Kidney (tissue), 22 donors: ENCODE measurements at places on chromosomes 12 and 14.
A peak's percentile ranks its signal among the peaks of the same experiment; 100 is the strongest.

GRCh38 chr12:4486980-4487379, 41.4 kb upstream of the FGF6 start:
- no peak for DNase-seq

- no peak for DNase-seq
Observed at GRCh38 chr14:94780536-94781399, 10.9 kb upstream of the GSC start.

GRCh38 chr14:101225157-101226152, 321.9 kb upstream of the RTL1 start:
- peak; percentile 73 for DNase-seq

GRCh38 chr12:31456562-31456961, 130.6 kb upstream of the SINHCAF start:
- no peak for DNase-seq

GRCh38 chr12:10135126-10135525, 5.1 kb upstream of the CLEC7A start:
- no peak for DNase-seq

DNA sequence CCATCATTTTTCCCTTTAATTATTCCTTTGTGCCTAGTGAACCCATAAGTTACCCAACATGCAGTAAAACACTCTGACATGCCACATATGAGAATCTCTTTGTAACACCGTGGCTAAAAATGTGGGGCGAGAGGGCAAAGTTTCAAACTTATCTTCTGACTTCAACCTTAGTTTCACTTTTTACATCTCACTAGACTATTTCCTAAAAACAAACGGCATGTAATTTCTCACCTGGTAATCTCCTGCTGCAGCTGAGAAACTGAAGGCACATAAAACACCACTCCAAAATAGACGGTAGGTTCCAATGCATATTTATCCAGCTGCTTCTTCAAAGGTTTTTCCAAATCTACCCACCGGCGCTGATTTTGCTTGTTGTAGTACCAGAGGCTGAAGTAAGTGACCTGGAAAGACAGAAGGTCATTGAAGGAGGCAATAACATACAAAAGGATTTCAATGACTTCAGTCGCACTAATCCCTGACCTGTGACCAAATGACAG, 37.9 kb downstream of the PTPN21 start:
- no peak for DNase-seq

DNA sequence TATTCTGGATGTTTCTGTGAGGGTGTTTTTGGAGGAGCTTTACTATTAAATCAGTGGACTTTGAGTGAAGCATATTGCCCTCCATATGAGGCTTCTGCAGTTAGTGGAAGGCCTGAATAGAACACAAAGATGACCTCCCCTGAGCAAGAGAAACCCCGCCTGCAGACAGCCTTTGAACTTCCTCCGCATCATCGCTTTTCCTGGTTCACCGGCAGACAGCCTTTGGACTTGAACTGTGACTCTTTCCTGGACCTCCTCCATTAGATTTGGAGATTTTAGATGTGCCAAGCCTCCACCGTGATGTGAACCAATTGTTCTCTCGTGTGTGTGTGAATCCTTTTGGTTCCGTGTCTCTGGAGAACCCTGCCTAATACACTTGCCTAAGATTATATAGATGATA, 208.4 kb downstream of the EFCAB11 start:
- DNase-seq, result no peak

DNA sequence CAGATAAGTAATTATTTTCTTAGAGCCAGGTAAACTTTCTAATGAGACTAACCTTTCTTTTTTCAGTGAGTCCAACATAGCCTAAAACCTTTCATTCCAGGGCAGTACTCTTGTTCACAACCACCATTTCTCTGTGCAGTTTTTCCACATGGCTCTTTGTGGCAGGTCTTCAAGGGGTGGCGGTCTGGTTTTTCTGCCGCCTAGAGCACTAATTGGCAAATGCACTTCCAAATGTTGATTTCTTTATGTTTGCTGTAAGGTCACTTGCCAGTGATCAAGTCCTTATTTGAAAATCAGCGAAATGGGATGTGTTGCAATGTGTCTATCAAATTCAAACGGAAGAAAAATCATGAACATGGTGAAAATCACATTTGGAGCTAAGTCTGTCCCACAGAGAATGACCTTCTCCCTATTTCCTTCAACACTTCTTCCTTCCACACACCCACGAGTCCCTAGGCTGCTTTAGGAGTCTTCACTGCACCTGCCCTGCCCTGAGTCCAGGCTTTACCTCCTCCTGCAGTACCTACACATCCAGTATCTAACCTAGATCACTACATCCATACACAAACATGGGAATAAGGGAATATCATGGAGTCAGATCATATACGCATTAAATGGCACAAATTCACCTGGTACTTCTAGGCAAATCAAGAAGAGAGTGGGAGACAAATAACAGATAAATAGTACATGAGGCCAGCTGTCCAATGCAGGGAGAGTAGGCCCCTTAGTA, 1.9 kb downstream of the SRGAP1 start:
- DNase-seq, result peak; percentile 51

DNA sequence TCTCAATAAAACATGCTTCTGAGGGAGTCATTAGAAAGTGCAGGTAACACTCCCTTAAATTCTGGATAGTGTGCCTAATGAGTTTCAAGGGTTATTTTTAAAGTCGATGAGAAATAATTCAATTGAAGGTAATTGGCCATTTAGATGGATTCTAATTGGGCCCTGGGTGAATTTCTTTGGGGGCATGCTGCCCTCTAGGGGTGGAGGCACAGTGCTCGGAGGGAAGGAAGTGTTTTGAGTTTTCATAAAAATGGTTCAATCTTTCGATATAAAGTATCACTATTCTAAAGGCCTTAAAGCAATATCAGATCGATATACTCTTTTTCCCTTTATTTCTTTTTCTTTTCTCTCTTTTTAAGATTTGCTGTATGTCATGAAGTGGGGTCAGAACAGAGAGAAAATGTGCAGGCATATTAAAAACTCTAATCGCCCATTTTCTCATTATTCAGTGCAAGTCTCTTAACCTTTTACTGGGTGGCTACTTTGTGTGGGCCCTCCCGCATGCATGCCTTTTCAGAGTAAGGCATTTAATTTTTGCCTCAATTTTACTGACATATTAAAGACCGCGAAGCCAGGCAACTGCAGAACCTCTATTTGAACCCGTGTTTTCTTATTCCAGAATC, 25.5 kb downstream of the NKX2-8 start:
- DNase-seq, result no peak

DNA sequence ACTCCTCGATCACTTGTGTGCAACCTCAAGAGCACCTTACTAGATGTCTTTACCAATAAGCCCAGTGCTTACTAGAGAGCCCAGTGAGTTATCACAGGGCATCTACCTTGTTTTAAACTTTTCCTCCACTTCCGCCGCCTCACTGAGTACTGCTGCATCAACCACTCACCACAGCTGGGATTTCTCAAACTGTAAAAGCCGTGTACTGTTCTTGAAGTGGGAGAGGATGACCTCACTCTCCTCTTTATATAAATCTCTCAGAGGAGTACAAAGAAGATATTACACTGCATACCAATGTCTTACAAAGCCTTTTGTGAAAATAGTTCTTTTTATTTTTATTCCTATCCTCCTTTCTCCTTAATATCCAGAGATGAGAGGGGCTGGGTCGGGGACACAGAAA, 94.1 kb downstream of the PLCZ1 start:
- peak; percentile 74 for DNase-seq

DNA sequence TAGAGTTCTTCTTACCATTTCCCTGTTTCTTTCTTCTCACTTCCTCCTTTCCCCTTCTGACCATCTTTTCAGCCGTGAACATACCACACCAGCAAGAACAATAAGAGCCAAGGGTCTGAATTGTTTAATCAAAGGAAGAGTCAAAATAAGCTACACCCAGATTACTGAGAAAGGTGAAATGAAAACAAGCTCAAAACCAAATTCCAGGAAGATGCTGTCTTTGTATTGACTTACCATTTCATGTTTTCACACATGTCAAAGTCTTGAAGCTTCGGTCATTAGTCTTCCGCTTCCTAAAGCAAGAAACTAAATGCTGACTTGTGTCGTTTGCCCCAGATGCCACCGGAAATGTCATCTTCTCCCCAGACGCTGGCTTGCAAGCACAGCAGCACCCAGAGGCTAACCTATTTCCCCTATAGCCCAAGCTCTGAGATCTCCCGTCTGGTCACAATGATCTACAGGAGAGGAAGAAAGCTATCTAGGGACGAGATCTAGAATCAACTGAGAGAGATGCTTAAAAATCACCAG, 136.5 kb upstream of the AMIGO2 start:
- no peak for DNase-seq

GRCh38 chr14:67749341-67750084, 47.8 kb downstream of the RDH12 start:
- no peak for DNase-seq

DNA sequence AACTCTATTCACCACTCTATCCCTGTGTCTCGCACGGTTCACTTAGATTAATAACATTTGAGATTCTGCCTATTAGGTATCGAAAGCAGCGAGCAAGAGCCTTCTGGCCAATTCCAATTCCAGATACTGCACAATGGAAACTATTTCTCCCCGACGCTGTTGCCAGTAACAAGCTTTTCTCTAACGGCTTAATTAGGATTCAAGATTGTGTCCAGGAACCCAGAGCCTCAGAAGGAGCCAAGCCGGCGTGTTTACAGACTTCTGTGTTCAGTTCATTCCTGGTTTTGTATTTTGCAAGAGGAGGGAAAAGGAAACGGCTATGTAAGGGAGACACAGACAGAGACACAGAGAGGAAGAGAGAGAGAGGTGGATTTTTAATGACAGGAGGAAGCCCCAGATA, 185.6 kb downstream of the DICER1 start:
- no peak for DNase-seq

DNA sequence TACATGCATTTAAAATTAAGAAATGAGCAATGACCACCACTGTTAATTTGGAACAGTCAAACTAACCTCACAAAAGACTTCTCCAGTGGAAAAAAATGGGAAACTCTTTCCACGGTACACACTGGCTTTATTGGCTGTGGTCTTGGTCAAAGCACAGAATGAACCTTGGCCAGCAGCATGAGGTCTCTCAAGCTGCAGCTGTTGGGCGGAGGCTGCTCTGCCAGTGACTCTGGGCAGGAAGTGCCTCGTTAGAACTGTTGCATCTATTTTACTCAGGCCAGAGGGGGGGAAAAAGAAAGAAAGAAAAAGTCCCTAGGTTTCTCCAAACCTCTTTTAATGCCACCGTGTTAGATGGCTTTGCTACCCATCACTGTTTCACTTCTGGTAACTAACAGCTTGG, 279.8 kb upstream of the DIO2 start:
- DNase-seq, result no peak

GRCh38 chr14:68944162-68944561, 34.9 kb downstream of the ACTN1 start:
- peak; percentile 29 for DNase-seq

- DNase-seq, result no peak
Observed at GRCh38 chr12:129635021-129635685, 268.7 kb downstream of the TMEM132D start.

DNA sequence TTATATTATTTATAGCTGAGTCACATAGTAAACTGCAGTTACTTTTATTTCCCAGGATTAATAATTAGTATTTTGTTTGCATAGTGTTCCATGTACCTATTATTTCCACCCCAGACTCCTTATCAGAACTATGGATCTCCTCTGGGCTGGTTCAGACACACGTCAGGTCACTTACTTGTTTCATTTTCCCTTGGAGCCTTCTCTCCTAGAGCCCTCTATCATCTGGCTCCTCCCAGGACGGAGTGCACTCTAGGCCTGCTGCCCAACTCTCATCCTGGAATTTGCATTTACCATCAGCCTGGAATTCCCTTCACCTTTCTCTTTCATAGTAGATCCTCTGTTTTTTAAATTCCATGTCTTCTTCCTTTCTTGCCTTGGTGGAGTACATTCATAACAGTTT, 28.5 kb upstream of the GALNT16 start:
- DNase-seq, result no peak

DNA sequence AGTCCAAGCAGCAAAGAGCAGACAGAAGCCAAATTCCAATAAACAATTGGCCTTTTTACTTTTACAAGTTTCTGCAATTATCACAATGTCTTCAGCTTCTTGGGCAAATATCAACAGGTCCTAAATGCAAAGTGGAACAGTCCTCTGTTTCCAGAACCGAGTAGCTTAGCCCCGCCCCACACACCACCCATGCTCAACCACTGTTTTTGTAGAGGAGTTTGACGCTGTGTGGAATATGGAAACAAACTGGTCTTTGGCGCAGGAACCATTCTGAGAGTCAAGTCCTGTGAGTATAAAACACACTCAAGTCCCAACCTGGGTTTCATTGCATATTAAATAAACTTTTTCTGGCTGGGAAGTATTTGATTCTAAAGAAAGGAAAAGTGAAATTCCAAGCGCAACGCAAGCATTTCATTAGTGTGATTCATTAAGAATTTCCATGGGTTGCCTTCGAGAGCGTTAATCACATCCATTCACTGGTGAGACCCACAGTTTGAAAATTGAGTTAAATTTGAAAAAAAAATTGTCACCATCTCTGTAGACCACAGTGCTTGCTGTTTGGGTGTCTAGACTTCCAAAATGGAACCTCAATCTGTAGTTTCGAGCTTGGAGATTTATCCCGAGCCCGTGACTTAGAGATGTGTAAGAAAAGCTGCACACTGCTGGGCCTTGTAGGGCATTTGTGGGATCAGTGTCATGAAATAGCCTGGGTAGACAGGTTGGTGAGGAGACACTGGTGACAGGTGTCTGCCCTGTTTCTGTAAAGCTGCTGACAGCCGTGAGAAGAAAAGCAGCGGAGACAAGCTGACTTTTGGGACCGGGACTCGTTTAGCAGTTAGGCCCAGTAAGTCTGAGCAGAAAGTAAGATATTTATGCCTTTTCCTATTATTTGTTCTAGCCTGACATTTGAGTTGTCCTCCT, 96.1 kb downstream of the DAD1 start:
- DNase-seq, result no peak

GRCh38 chr12:50188875-50189575, 21.9 kb upstream of the CERS5 start:
- no peak for DNase-seq

- no peak for DNase-seq
Observed at GRCh38 chr12:64997858-64998257, 123.2 kb downstream of the WIF1 start.

- DNase-seq, result no peak
Observed at GRCh38 chr14:55441286-55441685, 870 bp upstream of the TBPL2 start.

DNA sequence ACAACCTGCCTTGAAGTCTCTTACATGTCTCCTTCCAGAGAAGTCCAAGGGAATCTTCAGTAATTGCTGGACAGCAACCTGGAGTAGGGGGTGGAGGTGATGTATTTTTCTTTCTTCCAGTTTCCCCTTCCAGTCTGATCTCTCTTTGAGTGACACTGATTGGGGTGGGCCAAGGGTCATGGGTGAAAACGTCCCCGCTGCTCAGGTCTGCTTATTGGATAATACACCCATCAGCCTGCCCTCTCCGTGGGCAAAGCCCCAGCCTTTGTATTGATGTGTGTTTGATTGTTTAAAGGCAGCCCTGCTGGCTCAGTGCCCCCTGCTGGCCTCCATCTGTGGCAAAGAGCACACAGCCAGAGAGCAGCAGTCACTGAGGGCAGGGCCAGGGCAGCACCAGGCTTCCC, 35.7 kb upstream of the ATP2A2 start:
- DNase-seq, result no peak

GRCh38 chr14:60196291-60196690, 31.1 kb upstream of the DHRS7 start:
- no peak for DNase-seq

GRCh38 chr12:116432314-116432750, 126.8 kb upstream of the MAP1LC3B2 start:
- DNase-seq, result no peak

GRCh38 chr12:47805417-47805816, 14.3 kb downstream of the HDAC7 start:
- no peak for DNase-seq

- DNase-seq, result no peak
Observed at GRCh38 chr12:129821964-129822363, 81.9 kb downstream of the TMEM132D start.

- DNase-seq, result peak; percentile 79
Observed at GRCh38 chr14:70665448-70666360, 24.0 kb downstream of the TTC9 start.
